ENCODE measurements at places on chromosomes 4 and X.
A peak's percentile ranks its signal among the peaks of the same experiment; 100 is the strongest.

GRCh38 chrX:132651421-132652086, 162.7 kb upstream of the MBNL3 start:
- peak; percentile 1 for DNase-seq

GRCh38 chrX:47217121-47217851, 1.2 kb upstream of the CDK16 start:
- DNase-seq, result peak; percentile 43

- peak; percentile 66 for DNase-seq
Observed at GRCh38 chrX:15686818-15687685, 22.4 kb upstream of the CLTRN start.

GRCh38 chr4:101067383-101067782, 279.9 kb downstream of the PPP3CA start:
- peak; percentile 25 for DNase-seq

DNA sequence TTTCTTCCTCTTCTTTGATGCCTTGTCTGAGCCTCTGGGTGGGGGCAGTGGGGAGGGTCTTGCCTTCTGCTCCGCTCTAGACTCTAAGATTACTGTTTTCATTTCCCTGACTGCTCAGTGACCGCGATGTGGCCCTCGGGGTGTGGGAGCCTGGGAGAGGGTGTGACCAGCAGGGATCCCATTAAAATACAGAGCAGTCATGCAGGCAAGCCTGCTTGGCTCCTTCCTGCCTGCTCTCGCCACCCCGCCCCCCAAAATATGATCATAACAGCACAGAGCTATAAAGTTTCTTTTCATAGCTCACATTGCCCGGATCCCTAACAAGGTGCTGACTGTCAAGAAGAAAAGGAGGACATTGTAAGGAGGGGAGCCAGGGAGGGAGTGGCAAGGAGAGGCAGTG, 332.9 kb downstream of the RAB28 start:
- no peak for DNase-seq

GRCh38 chrX:148049441-148049840, 68.3 kb downstream of the FMR1NB start:
- peak; percentile 53 for DNase-seq

Measured in NB4 (cell line).